Left kidney (tissue), 8 donors: ENCODE measurements at places on chromosomes 1 and 21. TPM values are rescaled to one million over a fixed set of nuclear protein-coding genes. Genes with fewer than 3 reads are reported as not detected.

DNA sequence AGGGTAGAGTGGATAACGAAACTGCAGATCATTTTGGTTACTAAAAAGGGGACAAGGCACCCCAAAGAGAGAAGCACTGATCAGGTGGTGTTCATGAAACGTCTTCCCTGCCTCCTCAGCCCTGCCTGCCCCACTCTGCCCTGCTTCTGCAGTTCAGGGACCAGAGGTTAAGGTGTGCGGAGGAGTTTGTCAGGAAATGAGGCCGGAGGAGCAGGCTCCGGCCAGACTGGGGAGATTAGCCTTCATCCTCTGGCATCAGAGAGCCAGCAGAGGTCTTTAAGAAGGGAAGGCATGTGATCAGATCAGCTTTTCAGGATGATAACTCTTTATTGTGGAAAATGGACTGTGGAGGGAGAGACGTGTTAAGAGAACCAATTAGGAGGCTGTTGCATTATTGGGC lies 291.9 kb upstream of the NR5A2 start:
- DNase-seq = no peak

The DMBX1 gene
- polyA plus RNA-seq = not detected

DNA sequence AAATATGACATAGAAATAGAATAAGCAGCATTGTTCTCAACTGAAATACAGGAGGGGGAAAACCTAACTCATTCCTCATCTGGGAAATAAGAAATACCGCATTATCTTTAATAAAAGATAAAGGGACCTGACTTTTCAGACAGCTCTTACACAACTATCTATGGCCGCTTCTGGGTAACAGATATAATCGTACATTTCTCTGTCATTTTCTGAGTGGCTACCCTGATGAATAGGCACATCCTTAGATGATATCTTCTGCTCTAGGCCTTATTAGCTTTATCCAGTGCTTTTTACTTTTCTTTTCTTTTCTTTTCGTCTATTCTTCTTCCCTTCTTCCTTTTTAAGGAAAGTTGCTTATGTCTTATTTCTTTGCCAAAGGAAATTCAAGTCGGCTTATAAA lies 356.9 kb upstream of the GREM2 start:
- DNase-seq = no peak

- no peak for DNase-seq
Observed at GRCh38 chr1:91537281-91537986, 36.8 kb downstream of the CDC7 start.

GRCh38 chr1:145977486-145978470 lies 13.3 kb downstream of the POLR3GL start:
- peak; percentile 82 for DNase-seq
